ENCODE measurements at places on chromosomes 5 and 9.
A peak's percentile ranks its signal among the peaks of the same experiment; 100 is the strongest.

DNA sequence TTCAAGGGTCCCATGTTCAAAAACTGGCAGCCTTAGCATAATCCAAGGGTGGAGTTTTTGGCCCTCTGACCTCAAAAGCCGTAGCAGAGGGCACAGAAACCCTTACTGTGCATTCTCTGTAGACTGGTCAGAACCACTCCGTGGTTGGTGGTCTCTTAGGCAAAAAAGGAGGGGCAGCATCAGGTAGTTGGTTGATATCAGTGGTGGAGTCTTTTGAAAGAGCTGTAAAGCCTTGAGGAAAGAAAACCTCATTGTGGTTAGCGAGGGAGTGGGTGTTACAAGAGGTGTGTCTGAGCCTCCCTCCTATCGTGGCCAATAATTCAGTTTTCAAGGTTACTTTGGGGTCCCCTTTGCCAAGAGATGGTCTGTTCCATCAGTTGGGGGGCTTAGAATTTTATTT is 40.9 kb downstream of the ARHGEF28 start:
- no peak for DNase-seq

GRCh38 chr9:18660001-18660400 is 186.0 kb downstream of the ADAMTSL1 start:
- DNase-seq = no peak

DNA sequence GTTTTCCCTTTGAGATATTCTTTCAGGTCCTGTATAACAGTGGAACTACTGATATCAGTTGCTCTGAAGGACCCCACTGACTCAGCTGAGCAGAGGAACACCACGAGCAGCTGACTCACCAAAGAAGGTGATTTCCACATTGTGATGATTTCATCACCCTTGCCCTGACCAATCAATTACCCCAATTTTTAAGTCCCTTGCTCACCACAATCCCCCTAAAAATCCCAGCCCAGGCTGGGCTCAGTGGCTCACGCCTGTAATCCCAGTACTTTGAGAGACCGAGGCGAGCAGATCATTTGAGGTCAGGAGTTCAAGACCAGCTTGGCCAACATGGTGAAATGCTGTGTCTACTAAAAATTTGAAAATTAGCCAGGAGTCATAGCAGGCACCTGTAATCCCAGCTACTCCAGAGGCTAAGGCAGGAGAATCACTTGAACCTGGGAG is 125.3 kb upstream of the ABCA1 start:
- DNase-seq = no peak

GRCh38 chr5:140631831-140632365 is 1.1 kb downstream of the CD14 start:
- DNase-seq = peak; percentile 35

DNA sequence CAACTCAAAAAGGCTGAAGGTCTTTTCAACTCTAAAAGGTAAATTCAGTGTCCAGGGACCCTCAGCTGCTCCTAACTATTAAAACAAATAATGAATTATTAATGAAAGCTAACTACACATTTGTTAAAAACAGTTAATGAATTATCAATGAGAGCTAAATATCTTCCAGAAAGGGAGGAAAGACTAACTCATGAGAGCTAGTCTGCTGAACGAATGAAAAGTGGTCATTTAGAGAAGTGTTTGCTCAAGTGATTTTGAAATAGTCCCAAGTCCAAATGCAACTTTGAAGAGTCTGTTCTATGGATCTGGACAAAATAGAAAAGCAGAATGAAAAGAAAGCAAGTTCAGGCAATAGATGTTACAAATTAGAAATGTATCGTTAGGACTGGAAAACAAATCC is 133.9 kb upstream of the SPEF2 start:
- DNase-seq = no peak

DNA sequence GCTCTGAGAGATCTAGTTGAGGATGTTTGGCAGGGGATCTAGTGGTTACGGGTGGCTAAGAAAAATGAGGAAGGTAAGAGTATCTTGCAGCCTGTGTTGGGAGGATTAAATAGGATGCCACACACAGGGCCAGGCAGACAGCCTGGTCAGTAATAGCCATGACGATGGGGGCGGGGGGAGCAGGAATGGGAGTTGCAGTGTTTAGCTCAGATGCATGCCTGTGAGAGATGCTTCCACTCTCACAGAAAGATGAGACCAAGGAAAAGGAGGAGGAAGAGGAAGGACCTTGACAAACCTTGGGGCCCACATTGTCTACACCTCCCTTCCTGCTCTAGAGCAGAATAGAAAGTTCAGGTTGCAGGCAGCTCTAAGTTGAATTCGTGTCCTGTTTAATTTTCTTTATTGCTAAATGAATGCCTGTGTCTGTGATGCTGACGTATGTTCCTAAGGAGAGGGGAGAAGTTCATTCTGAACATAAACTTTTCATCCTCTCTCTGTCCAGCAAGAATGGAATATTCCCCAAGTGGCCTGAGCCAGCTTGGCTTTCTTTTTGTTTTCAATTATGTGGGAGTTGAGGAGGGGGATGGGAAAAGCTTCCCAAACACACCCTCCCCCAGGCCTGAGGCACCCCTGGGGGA is 28.7 kb downstream of the TGFBI start:
- DNase-seq = no peak

- DNase-seq = no peak
Measured at GRCh38 chr5:173304591-173304988, 23.6 kb downstream of the STC2 start.

GRCh38 chr9:16787724-16788123 is 82.7 kb downstream of the BNC2 start:
- DNase-seq = no peak

- no peak for DNase-seq
Measured at GRCh38 chr5:135541807-135542502, 6.2 kb upstream of the NEUROG1 start.

DNA sequence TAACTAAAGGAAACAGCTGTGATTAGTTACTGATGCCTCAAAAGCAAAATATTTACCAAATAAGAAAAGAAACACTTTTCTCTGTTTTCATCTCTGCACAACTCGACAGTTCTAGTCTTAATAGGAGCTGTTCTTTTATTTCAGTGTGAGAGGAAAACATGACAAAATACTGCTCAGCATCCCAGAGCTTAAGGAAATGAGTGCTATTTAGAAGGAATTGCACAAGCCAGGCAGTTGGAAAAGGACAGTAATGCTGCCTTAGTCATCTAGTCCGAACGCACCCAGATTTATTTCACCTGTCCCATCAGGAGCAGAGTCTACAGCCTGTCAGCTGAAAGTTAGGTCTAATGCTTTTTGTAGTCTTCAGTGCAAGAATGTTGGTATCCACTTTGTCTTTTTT is 12.3 kb downstream of the ZCCHC9 start:
- no peak for DNase-seq
